Aorta (tissue), 5 donors: ENCODE measurements at places on chromosomes 16 and 17. TPM values are rescaled to one million over a fixed set of nuclear protein-coding genes. Genes with fewer than 3 reads are reported as not detected.
A peak's percentile ranks its signal among the peaks of the same experiment; 100 is the strongest.

- peak; percentile 30 for DNase-seq
These were observed 222.8 kb downstream of the CNTNAP4 start for GRCh38 chr16:76500006-76500405.

- DNase-seq = no peak
These were observed 11.0 kb upstream of the NFATC3 start for GRCh38 chr16:68073902-68074760.

GRCh38 chr16:85553436-85554113 is 59.5 kb upstream of the GSE1 start:
- DNase-seq = peak; percentile 90

- DNase-seq = no peak
These were observed 16.2 kb downstream of the KIF19 start for GRCh38 chr17:74342224-74342623.

- DNase-seq = no peak
These were observed 33.1 kb downstream of the PMP22 start for GRCh38 chr17:15231851-15232516.

DNA sequence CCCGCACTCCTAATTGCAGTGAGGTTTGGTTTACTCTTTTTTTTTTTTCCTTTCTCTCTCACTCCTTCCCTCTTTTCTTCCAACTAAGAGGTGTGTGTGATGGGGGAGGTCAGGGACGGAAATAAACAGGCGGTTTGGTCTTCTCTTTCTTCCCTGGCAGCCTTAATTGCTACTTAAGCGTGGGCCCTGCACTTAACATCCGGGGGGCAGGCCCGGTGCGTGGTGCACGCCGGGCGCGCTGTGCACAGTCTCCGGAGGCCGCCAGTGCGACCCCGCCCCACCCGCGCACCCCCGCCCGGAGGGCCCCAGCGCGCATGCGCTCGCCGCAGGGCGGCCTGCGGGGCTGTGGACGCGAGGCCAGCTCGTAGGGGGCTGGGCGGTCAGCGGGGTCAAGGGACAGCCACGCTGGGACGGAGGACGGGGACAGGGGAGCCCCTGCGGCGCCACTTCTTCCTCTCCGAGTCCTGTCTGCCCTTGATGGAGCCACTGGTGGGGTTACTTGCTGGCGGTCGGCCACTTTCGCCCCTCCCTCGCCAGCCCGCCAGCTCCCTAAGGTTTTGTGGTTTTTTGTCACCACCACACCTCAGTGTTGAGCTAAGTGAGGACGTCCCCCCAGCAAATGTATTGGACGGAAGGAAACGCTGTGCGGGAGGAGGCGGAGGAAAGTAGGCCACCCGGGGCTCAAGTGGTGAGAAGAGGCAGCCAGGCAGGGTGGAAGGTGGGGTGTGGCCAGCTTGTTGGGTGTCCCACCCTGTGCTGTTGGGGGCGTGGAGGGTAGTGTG is 120.9 kb downstream of the MRM1 start:
- DNase-seq = peak; percentile 73

- peak; percentile 82 for DNase-seq
These were observed 354.1 kb downstream of the SEC14L1 start for GRCh38 chr17:77494664-77495435.

DNA sequence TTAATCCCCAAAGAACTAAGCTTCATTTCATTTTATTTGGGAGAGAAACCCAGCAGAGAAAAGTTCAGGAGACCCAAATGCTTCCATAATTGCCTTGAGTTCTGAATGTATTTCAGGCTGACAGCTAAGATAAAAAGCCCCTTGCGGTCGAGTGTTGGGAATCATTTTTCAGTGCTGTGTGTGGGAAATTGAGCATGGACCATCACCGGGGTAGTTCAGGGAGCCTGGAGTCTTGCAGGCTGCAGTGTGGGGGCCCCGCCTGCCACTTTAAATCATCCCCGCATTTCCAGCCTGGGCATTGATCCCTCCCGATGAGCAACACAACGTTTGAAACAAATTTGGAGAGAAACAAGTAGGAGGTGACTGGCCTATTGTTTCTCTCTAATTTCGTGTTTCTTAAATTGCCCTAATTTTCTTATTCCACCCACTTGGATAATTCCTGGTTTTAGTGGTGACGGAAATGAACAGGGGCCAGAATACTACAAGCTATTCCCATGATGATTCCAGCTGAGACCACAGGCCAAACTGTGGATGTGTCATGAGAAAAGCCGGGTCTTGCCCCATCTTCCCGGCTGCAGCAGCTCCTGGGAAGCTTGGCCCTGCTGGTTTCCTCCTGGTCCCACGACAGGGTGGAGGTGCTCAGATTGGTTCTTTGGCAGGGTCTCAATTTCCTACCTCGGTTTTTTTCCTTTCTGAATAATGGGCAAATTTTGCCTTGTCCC is 75.1 kb downstream of the FOXL1 start:
- no peak for DNase-seq

The C16orf96 gene
- 0.13 TPM for total RNA-seq

DNA sequence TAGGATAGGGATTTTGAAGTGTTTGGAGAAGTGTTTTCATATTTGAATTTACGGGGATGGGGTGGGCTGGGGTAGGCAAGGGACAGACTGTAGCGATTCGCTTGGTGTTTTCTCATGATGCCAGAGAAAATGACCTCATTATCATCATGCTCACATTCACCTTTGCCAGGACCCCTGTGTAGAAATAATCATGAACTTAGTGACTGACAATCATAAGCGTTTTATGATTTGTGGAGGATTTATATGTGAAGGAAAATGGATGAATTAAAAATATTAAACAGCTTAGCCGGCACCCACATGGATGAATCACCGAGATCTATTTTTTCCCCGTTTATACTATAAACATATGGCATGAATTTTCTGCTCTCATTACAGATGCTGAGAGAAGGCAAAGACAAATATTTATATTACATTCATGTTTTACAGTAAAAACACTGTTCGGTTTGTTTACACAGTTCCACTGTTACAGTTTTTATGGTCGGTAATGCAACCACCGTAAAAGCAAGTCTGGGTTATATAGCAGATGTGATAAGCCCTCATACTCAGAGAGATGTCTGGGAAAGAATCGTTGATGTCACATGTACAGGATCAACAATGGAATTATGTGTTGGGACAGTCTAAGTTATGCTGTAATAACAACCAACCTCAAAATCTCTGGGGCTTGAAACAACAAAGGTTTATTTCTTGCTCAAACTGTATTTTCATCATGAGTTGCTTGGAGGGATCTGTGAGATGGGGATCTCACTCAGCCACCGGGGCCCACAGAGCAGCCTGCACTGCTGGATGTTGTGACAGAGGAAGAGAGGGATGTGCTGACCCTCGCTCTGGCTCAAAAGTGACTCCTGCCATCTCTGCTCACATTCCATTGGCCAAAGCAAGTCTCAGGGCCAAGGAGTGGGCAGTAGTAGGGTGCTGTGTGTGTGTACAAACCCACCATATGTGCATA is 85.1 kb downstream of the WWOX start:
- no peak for DNase-seq

- no peak for DNase-seq
These were observed 3.4 kb upstream of the SLC38A10 start for GRCh38 chr17:81298325-81298990.
